Stimulated activated CD8-positive, alpha-beta memory T cell treated with anti-CD3 and anti-CD28 coated beads, Interleukin-7, amount 100 ng/mL, for 24 hours (primary cell): ENCODE measurements at places on chromosomes 2 and 18.

GRCh38 chr2:207925601-207926000, 99.7 kb downstream of the PLEKHM3 start:
- DNase-seq = no peak

- no peak for DNase-seq
Observed at GRCh38 chr18:47215554-47216138, 35.8 kb downstream of the SKOR2 start.

DNA sequence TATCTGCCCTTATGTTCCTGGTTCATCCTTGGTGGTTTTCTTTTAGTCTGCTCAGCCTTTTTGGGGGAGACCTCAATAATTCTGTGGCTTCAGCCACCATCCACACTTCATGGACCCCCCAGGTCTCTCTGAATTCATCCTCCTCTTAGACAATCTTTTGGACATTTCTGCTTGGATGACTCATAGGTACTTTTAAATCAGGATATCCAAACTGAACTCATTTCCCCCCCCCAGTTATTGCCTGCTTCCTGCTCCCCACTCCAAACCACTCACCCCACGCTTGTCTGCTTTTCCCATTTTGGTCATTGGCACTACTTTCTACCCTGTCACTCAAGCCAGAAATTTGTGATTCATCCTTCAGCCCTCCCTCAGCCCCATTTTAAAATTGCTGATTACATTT, 78.5 kb downstream of the TANC1 start:
- no peak for DNase-seq

- DNase-seq = no peak
Observed at GRCh38 chr2:8389431-8390108, 292.3 kb upstream of the ID2 start.

DNA sequence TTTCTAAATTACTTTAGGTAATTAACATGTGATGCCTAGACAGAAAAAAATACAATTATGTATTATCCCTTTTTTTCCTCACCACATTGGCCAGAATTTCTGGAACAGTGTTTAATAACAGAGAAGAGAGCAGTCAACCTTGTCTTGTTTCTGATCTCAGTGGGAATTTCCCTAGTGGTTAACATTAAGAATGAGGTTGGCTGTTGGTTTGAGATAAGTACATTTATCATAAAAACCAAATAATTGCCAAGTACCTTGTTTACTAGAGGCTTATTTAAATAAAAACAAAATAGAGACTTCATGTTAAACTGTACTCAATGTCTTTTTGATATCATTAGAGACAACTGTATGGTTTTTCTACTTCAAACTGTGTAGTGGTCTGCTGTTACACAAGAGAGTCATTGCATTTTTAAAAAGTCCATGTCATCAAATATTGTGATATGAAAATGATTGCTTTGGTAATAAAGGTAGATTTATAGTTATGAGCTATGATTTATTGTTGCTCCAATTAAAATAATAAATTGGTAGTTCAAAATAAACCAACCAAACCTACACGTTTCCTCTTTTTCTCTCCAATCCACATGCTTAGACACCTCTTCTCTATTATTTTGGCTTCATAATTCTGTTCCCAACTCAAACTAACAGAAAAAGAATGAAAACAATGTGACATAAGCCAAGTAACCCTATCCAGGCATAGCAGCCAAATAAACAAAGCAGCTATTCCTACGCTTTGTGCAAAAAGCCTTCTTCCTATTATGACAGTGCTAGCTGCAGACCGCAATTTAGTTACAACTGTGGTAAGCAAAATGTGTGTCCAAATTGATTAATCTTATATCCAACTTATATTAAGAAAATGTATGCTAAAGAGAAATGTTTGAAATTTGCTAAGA, 20.9 kb upstream of the TANK start:
- DNase-seq = no peak
